ENCODE measurements at places on chromosomes 7 and 10. TPM values are rescaled to one million over a fixed set of nuclear protein-coding genes. Genes with fewer than 3 reads are reported as not detected.

GRCh38 chr7:134710854-134711624, 64.4 kb downstream of the BPGM start:
- DNase-seq: no peak

DNA sequence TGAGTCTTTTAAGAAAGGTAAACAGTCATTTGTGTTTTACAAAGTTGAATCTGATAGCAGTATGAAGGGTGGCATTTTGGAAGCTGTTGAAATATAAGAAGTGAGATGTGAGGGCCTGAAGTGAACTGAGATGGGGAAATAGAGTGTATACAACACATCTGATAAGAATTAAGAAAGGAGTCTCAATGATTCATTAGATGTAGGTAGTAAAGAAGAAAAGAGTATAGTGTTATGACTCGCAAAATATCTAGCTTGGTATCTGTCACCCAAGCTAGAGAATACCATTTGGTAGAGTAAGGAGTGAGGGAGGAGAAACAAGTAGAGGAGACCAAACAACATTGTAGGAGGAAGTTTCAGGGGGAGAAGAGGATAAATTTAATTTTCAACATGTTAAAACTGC, 5.3 kb downstream of the PTPN12 start:
- no peak for DNase-seq

DNA sequence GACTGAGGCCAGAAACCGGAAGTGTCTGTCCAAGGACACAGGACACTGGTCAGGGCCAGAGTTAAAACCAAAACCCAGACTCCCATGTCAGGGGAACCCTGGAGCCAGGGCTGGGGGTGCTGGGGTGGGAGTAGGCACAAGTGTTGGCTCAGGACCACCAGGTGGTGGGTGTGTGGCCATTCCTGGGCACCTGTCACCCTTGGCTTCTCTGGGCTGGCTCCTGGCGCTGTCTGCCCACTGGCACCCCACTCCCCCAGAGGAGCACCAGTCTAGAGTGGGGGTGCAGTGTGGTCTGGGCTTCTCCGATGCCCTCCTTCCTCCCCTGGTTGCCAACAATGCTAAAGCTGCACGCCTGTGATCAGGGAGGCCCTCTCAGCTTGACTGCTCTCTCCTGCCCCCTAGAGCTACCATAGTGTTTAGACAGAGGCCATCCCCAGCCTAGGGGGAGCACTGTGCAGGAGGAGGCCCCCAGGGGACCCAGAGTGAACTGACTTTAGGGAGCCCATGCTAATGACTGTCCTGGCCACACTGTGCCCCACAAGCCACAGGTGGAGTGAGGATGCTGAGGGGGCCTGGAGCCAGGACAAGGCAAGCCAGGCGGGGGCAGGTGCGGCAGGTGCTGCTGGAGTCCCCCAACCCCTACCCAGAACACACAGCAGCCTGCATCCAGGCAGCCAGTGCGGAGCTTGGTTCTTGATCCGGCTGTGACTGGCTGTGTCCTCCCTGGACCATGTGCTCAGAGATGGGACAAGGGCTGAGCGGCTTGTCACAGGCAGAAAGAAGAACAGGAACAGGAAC, 11.0 kb downstream of the RASGEF1A start:
- DNase-seq: peak; percentile 28

- no peak for DNase-seq
Measured at GRCh38 chr7:50412973-50413372, 37.2 kb downstream of the FIGNL1 start.

DNA sequence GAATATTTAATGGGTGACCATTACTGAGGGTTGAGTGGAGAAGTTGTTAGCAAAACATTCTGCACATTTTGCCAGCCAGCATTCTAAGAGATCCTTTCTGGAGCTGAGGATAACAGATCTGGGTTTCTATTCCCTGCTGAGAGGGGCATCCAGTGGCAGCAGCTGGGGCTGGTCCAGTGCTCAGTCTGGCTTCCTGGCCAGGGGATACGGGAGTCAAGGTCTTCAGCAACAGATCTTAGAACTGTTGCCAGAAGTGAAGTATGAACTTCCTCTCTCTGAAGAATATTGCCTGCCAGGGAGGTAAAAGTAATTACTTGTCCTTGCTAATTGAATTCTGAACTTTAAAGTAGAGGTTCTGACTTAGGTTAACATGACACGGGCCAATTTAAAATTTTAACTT, 568.4 kb downstream of the REEP3 start:
- no peak for DNase-seq

GRCh38 chr7:130506358-130506757, 14.5 kb downstream of the MEST start:
- DNase-seq: no peak

DNA sequence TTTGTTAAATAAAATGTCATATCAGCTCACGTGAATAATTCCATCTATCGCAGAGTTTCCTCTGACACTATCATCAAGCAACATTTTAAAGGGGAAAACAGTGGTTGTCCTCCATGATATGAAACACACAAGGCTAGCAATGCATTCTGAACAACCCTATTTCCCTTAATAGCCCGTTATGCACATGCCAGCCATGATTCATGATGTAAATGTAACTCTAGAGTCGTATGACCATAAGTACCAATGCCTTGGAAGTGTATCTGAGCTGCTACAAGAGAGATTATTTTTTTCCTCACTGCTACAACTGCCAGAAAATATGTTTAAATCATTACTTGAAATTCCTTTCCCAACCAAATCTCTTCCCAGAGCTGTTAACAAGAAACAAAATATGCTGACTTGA, 159.4 kb downstream of the GRM8 start:
- no peak for DNase-seq

GRCh38 chr10:70966646-70967553, 78.5 kb upstream of the PCBD1 start:
- DNase-seq: no peak

- DNase-seq: no peak
Measured at GRCh38 chr7:64182036-64182790, 24.8 kb upstream of the ZNF735 start.

GRCh38 chr10:113094114-113094486, 144.1 kb downstream of the TCF7L2 start:
- DNase-seq: no peak

DNA sequence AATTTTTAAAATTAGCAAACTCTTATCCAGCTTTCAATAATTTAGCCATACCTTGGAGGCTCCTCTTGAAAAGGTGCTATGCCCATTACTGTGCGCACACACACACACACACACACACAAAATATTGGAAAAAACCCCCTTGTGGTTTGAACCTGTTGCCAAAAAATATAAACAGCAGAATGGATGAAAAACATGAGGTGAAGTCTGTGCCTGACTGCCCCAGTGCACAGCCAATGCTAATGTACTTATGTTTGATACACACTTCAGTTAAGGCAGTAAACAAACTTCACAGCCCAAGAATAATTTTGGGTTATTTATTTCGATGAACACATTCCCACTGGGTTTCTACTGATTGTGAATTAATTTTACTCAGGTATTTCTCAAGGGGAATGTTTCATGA, 113.2 kb upstream of the SEM1 start:
- DNase-seq: no peak

- DNase-seq: no peak
Measured at GRCh38 chr10:129848696-129849451, 115.2 kb downstream of the EBF3 start.

GRCh38 chr7:23012908-23013714, 819 bp downstream of the HYCC1 start:
- DNase-seq: peak; percentile 25

DNA sequence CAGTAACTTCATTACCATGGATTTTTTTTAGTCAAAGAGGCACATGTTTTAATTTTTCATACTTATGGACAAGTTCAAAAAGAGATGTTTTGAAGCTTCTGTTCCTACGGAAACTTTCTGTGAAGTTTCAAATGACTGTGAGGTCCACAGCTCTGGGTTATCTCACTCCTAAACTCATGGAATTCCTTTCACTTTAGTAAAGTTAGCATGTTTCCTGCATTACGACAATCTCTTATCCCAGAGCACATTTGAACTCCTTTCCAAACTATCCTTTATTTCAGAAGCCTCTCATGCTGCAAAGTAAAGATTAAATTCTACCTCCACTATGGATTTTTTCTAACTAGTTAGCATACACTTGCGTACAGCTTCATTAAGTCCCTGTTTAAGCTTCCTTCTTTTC, 15.3 kb upstream of the ADD3 start:
- DNase-seq: no peak

DNA sequence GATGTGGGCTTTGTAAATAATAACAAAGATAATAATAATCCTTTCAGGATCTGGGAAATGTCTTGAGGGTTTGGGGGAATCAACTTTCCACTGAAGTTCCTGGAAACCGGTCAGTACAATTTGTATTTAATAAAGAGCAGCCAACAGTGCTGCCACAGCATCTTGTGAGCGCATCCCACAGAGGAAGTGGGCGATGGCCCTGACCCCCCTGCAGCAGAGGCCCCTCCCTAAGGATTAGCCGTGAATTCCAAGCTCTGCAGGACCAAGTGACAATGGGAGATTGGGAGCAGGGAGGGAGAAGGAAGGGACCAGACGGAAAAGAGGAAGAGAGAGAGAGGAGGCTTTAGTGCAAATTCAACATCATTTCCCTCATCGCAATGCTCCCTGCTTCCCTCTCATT, 349.2 kb downstream of the RNLS start:
- no peak for DNase-seq

GRCh38 chr7:123811056-123811455, 33.9 kb upstream of the HYAL4 start:
- DNase-seq: no peak

GRCh38 chr7:18241543-18242231, 214.0 kb upstream of the PRPS1L1 start:
- no peak for DNase-seq

- DNase-seq: no peak
Measured at GRCh38 chr7:30760514-30761213, 8.7 kb downstream of the INMT start.

Gene CD36
- 42.8 TPM for total RNA-seq

Gene SGCE
- total RNA-seq: 27.9 TPM

Gene ANKMY2
- total RNA-seq: 18.2 TPM

Gene FAM241B
- total RNA-seq: 1.0 TPM

Gene HTR5A
- 0.85 TPM for total RNA-seq

Gene PALD1
- 7.3 TPM for total RNA-seq

Gene HOXA7
- 0.57 TPM for total RNA-seq

Gene FAM131B
- total RNA-seq: 0.47 TPM

Gene MNX1
- total RNA-seq: 0.09 TPM

All from thymus (tissue), 14 donors.